ENCODE measurements at places on chromosomes 3 and 15. TPM values are rescaled to one million over a fixed set of nuclear protein-coding genes. Genes with fewer than 3 reads are reported as not detected.

Gene MOBP
- total RNA-seq = 0.06 TPM

Gene PAK2
- total RNA-seq = 113 TPM

Gene TLR9
- 3.7 TPM for total RNA-seq

Gene FOXL2
- total RNA-seq = not detected

Gene NMNAT3
- 9.9 TPM for total RNA-seq

Gene TRIM59
- 21.4 TPM for total RNA-seq

- H3K4me1 ChIP-seq = no peaks in the 10 kb centered on the region
- H3K27ac ChIP-seq = no peak overlapping the region
- H3K27me3 ChIP-seq = peaks cover 3% of the 10 kb centered on the region
- DNase-seq = no peak
- H3K4me3 ChIP-seq = no peak overlapping the region
These were observed 73.9 kb upstream of the CHRNB4 start for GRCh38 chr15:78714890-78715289.

- peaks cover 32% of the 10 kb centered on the region for H3K4me1 ChIP-seq
- H3K4me3 ChIP-seq = peak within 1 kb of the TSS; percentile 50
- H3K36me3 ChIP-seq = no peaks in the 10 kb centered on the region
- H3K27me3 ChIP-seq = peaks cover 77% of the 10 kb centered on the region
- peak; percentile 90 for DNase-seq
These were observed at the start of gene ITPKA for GRCh38 chr15:41493205-41493901. Gene ITPKA (plus strand): TSS chr15:41493874. CDS start chr15:41493928, 54 bp downstream.

DNA sequence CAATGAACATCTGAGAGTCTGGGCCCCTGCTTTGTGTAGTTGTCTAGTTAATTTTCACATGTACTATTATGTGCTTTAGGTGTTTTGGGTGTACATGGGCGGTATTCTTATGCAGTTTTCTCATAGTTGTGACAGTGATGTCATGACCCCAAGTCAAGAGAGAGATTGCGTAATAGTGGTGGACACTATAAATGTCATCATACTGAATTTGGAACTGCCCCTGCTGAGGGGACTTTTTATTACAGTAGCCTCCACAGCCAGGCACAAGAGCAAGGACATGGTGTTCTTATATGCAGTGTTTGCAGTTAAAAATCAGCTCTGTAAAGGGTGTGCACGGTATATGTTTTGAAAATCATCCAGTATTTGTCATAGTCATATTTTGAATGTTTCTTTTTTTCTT lies 29.5 kb downstream of the ABHD2 start:
- peaks cover 45% of the 10 kb centered on the region for H3K4me1 ChIP-seq
- no peaks in the 10 kb centered on the region for H3K27me3 ChIP-seq
- no peaks in the 10 kb centered on the region for H3K36me3 ChIP-seq
- H3K4me3 ChIP-seq = no peak overlapping the region
- H3K27ac ChIP-seq = no peak overlapping the region

DNA sequence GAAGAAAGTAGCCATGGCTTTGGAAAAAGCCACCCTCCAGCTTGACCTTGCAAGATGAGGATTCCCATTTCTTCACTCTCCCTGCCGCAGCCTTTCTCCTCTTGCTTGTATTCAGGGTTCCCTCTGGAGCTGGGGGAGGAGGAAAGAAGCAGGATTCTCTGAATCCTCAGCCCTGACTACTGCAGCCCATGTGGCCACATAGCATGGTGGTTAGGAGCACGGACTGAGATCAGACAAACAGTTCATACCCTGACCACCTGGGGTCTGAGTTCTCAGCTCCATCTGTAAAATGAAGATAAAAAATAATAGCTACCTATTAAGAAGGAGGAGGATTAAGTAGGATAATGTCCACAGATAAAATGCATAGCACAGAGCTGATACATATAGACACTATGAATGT lies 72.3 kb downstream of the NMD3 start:
- DNase-seq = no peak
- H3K4me3 ChIP-seq = no peak overlapping the region
- no peaks in the 10 kb centered on the region for H3K27me3 ChIP-seq
- no peaks in the 10 kb centered on the region for H3K4me1 ChIP-seq
- H3K27ac ChIP-seq = no peak overlapping the region

GRCh38 chr3:177195242-177195991 lies 1.9 kb downstream of the TBL1XR1 start:
- peak overlapping the region; percentile 88 for H3K4me3 ChIP-seq
- peaks cover 79% of the 10 kb centered on the region for H3K4me1 ChIP-seq
- H3K36me3 ChIP-seq = no peaks in the 10 kb centered on the region
- peak overlapping the region; percentile 95 for H3K27ac ChIP-seq

DNA sequence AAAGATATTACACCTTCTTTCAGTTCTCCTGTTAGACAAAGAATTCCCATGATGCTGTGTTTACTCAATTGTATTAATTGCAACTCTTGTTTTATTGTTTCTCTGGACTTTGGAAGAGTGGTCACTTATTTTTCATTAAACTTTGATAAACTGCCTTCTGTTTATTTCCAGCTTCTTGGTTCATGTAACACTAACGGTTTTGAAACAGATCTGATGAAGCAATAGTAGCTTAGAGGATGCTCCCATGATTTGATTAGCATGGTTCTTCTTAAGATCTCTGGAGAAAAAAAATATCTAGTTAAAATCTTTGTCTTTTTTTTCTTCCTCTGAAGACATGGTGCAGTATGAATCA lies 90.1 kb downstream of the FNDC3B start:
- H3K4me1 ChIP-seq = peaks cover 39% of the 10 kb centered on the region
- H3K36me3 ChIP-seq = peaks cover 8% of the 10 kb centered on the region
- H3K27me3 ChIP-seq = no peaks in the 10 kb centered on the region
- no peak for DNase-seq
- peak overlapping the region; percentile 87 for H3K27ac ChIP-seq
- no peak overlapping the region for H3K4me3 ChIP-seq

DNA sequence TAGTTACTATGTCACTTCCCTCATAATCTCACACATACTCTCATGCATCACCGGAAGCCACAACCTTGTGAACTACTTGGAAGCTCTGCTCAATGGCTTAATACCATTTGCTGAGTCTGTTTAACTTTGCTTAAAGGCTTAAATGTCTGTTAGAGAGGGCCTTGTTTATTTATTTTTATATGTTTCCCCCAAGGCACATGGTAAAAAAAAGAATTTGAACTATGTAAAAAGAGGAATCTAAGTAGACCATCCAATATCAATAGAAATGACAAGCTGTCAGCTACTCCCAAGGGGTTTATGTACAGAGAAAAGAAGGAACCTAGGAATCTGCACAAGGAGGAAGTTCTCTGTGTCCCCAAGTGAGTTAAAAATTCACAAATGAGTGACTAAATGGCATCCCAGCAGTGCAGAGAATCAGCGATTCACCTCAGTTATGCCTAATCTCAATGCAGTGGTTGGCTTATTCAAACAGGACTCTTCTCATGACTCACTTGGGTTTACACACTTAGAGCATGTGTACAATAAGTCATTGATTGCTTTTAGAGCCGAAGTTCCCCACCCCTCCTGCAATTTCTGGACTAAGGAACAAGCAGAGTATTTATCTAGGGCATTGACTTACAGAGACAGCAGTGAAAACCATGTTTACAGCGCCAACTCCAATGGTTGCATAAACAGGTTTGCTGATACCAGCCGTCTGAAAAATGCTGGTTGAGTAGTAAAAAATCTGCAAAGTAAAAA lies 24.4 kb downstream of the SLC2A2 start:
- no peaks in the 10 kb centered on the region for H3K4me1 ChIP-seq
- no peaks in the 10 kb centered on the region for H3K36me3 ChIP-seq
- no peak overlapping the region for H3K4me3 ChIP-seq
- no peak overlapping the region for H3K27ac ChIP-seq
- DNase-seq = no peak

DNA sequence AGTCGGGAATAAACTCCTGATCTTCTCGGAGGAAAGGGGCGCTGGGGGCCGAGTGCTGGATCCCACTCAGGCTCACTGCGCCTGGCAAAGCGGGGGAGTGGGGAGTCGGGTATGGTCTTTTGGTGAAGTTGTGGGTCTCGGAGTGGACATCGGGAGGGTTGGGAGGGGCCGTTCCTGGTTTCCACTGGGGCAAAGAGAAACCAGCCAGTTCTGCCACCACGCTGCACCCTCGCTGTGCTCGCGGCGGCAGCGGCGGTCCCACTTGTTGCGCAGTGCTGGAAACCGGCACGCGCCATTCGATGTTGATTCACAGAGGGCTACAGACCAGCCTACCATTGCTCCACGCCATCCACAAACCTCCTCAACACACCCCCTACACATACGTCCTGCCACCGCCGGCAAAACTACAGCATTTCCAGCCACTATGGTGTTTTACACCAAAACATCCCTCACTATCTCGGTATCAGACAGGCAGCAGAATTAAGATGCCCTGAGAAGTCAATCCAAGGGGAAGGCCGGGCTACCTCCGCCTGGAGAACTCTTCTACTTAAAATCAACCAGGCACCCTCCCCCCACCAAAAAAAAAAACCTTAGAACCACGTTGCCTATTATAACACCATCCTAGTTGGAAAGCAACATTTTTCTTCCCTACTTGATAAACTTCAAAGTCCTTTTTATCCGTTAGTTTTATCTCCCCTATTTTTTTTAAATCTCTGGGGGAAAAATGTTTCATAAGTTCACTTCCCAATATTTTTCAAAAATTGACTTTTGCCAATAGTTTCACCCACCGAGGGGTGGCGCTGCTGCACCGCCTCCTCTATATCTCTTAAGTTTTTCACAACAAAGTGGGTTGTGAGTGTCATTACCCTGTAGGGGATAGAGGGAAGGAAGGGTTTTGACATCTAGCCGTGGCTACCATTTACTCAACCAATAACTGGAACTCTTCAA lies 3.6 kb downstream of the BCL6 start:
- peak; percentile 91 for DNase-seq
- peaks cover 54% of the 10 kb centered on the region for H3K4me1 ChIP-seq

- H3K36me3 ChIP-seq = no peaks in the 10 kb centered on the region
- no peak overlapping the region for H3K27ac ChIP-seq
These were observed 5.2 kb downstream of the C3orf49 start for GRCh38 chr3:63824309-63824708.

DNA sequence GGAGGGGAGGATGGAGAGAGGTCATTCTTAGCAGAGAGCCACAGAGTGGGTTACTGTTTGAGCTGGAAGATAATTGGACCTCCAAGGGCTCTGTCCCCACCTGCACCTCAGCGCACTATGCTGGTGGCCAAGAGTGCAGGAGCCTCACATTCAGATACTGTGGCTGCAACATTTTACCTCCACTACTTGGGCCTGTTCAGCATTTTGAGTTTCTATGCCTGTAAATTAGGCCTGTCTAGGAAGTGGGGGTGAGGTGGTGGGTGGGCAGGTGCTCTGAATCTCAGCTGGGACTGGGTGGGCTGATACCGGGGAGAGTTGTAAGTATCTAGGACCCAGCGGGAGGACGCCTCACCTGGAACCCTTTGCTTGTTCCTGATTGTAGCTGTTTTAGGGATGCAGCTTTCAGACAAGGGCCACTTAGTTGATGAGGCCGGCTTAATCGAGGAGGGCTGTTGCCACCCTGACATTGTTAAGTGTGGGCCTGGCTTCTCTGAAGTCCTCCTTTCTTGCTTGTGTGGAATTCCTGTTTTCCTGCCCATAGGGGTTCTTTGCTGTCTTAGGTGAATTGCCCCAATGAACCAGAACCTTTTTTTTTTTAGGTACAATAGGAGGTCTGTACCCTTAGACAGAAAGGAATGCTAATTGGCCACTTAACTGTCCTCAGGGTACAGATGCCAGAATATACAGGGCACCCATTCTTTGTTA lies 83.8 kb downstream of the SMAD3 start:
- peak overlapping the region; percentile 68 for H3K27ac ChIP-seq
- peaks cover 75% of the 10 kb centered on the region for H3K4me1 ChIP-seq
- no peak overlapping the region for H3K4me3 ChIP-seq

DNA sequence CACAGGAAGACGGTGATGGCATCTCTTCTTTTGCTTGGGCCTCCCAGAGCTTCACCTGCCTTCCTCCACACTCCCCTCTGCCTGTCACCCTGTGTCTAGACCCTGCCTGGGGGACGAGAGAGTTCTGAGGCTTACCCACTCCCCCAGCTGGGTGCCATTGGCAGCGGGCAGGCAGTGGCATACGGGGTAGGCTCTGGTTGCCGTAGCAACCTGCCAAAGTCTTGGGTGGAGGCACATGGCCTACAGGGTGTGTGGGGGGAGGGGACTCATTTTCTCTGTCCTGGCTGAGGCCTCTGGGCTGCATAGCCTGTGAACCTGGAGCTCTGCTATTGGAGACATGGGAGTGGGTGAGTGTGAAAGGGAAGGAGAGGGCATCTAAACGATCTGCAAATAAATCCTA lies 4.4 kb downstream of the INSYN1 start:
- no peak overlapping the region for H3K4me3 ChIP-seq
- no peaks in the 10 kb centered on the region for H3K36me3 ChIP-seq
- H3K4me1 ChIP-seq = peaks cover 7% of the 10 kb centered on the region
- H3K27ac ChIP-seq = no peak overlapping the region

- no peak overlapping the region for H3K27ac ChIP-seq
- H3K4me3 ChIP-seq = no peak overlapping the region
- H3K4me1 ChIP-seq = peaks cover 10% of the 10 kb centered on the region
- DNase-seq = no peak
- no peaks in the 10 kb centered on the region for H3K36me3 ChIP-seq
These were observed 107.5 kb upstream of the GALNT15 start for GRCh38 chr3:16066975-16067374.

GRCh38 chr3:43180027-43180426 lies 74.1 kb upstream of the POMGNT2 start:
- no peaks in the 10 kb centered on the region for H3K36me3 ChIP-seq
- DNase-seq = no peak
- no peak overlapping the region for H3K4me3 ChIP-seq
- no peaks in the 10 kb centered on the region for H3K27me3 ChIP-seq
- peak overlapping the region; percentile 74 for H3K27ac ChIP-seq

GRCh38 chr3:52069855-52070254 lies 13.5 kb upstream of the DUSP7 start:
- peaks cover 30% of the 10 kb centered on the region for H3K4me1 ChIP-seq
- no peaks in the 10 kb centered on the region for H3K36me3 ChIP-seq
- no peak overlapping the region for H3K4me3 ChIP-seq
- no peak for DNase-seq
- H3K27me3 ChIP-seq = no peaks in the 10 kb centered on the region

DNA sequence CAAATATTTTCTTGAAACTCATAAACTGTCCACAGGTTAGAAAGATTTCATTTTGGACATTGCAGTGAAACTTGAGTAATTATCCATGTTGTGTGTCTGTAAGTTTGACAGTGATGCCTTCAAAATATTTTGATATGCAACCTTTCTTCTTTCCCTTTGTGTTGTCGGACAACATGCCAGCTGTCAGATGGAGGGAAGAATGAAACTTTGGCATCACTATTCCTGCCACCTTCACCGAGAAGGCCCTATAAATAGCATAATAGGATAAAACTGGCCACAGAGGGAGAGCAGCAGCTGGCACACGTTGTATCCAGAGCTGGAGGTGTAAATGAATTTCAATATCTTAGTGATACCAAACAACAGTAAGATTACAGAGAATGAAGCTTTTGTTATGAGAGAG lies 436.7 kb upstream of the CFAP20DC start:
- no peak for DNase-seq
- H3K27me3 ChIP-seq = no peaks in the 10 kb centered on the region
- no peaks in the 10 kb centered on the region for H3K4me1 ChIP-seq
- H3K27ac ChIP-seq = no peak overlapping the region
- H3K4me3 ChIP-seq = no peak overlapping the region

DNA sequence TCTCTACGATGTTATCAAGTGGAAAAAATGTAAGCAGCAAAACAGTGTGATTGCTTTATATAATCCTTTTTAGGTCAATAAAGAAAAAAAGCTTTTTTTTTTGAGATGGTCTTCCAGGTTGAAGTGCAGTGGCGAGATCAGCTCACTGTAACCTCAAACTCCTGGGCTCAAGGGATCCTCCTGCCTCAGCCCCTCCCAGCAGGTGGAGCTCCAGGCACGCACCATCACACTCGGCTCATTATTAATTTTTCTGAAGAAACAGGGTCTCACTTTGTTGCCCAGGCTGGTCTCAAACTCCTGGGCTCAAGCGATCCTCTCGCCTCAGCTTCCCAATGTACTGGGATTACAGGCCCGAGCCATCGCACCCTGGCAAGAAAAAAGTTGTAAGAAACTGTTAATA lies 17.3 kb downstream of the RNF168 start:
- H3K27ac ChIP-seq = no peak overlapping the region
- no peaks in the 10 kb centered on the region for H3K27me3 ChIP-seq
- DNase-seq = no peak
- H3K36me3 ChIP-seq = peaks cover 68% of the 10 kb centered on the region
- H3K4me3 ChIP-seq = no peak overlapping the region
